Kidney (tissue), 22 donors: ENCODE measurements at places on chromosomes 6 and 20. TPM values are rescaled to one million over a fixed set of nuclear protein-coding genes. Genes with fewer than 3 reads are reported as not detected.

The HLA-DRA gene
- total RNA-seq: 607 TPM

The SNX5 gene
- 94.9 TPM for total RNA-seq

The MDFI gene
- total RNA-seq: 16.9 TPM

The TGM6 gene
- not detected for total RNA-seq

The GJA10 gene
- total RNA-seq: not detected

The JAG1 gene
- total RNA-seq: 132 TPM

The HUS1B gene
- 1.2 TPM for total RNA-seq

The VGLL2 gene
- total RNA-seq: not detected

The GJE1 gene
- not detected for total RNA-seq

The GTSF1L gene
- total RNA-seq: not detected

The BMP6 gene
- total RNA-seq: 10.0 TPM

The HLA-DMB gene
- 78.0 TPM for total RNA-seq

The HDGFL1 gene
- not detected for total RNA-seq

The DLK2 gene
- total RNA-seq: 0.50 TPM

The AGER gene
- total RNA-seq: 13.0 TPM

The ZC3H12D gene
- total RNA-seq: 3.7 TPM

The REM1 gene
- total RNA-seq: 2.5 TPM

The FBXO30 gene
- total RNA-seq: 8.2 TPM

The SMLR1 gene
- total RNA-seq: 0.16 TPM

The NRSN1 gene
- total RNA-seq: not detected

The SCUBE3 gene
- 4.5 TPM for total RNA-seq

The PHACTR1 gene
- total RNA-seq: 33.6 TPM

The LAMA4 gene
- total RNA-seq: 20.7 TPM

The CDH4 gene
- 1.1 TPM for total RNA-seq

The FAM83C gene
- not detected for total RNA-seq

The NOTCH4 gene
- total RNA-seq: 30.5 TPM

The TRAPPC3L gene
- total RNA-seq: not detected

The MOG gene
- not detected for total RNA-seq

The SPATS1 gene
- not detected for total RNA-seq

The GPX5 gene
- not detected for total RNA-seq

The SLC2A10 gene
- 7.1 TPM for total RNA-seq

The RSPH4A gene
- 1.8 TPM for total RNA-seq

The BCAS4 gene
- 10.6 TPM for total RNA-seq
